ENCODE measurements at places on chromosomes 2 and 18.

DNA sequence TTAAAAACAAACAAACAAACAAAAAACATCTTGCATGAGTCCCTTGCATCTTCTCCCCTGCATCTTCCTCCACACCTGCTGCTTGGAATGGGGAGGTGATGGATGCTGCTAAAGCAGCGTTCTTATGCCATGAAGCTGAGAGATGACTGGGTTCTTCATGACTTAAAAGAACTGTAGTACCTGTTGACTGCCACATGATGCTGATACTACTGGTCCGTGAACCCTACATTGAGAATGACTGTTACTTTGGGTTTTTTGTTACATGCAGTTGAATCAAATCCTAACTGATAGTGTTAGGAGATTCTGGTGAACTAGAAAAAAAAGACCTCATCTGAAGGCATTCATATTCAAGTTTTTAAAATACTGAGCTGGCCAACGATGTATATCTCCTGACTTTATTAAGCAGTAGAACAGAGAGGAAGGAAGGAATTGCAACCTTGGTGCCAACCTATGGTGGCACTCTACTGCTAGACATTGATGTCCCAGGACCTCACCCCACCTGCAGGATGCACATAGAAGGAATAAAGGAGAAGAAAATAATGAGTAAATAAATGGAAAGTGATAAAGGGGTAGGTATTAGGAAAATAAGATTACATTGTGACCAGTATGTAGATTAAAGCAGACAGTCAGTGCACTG, 63.2 kb upstream of the SPAG16 start:
- no peak for DNase-seq

DNA sequence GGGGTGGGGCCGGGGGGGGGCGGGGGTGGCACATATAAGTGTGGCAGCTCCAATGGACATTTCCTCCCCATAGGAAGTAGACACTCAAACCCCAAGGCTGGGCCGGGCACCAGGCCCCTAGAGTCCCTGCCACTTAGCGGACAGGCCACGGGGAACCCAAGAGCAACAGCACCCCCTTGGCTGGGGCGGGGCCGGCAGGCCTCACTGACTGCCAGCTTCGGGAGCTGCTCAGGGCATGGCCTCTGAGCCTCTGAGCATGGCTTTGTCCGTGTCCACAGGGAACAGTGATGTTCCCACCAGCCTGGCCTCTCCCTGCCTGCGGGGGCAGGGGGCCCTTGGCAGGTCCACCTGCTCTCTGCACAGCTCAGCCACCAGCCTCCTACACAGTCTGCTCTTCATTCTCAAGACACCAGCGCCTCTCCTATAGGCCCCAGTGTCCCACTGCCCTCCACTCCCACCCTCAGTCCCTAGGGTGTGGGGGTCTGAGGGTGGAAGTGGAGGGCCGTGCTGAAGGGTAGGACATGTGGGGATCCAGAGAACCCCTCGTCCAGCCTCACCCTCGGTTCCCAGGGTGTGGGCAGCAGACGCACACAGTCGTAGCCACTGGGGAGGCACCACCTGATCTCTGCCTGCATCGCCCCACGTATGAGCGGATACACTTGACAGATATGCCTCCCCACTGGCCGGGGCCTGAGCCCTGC, 106.7 kb downstream of the FAM210A start:
- DNase-seq, result no peak

- DNase-seq, result peak; percentile 50
Measured at GRCh38 chr2:72893594-72894319, 6.5 kb downstream of the SPR start.

- no peak for DNase-seq
Measured at GRCh38 chr2:12304564-12305171, 412.1 kb upstream of the TRIB2 start.

DNA sequence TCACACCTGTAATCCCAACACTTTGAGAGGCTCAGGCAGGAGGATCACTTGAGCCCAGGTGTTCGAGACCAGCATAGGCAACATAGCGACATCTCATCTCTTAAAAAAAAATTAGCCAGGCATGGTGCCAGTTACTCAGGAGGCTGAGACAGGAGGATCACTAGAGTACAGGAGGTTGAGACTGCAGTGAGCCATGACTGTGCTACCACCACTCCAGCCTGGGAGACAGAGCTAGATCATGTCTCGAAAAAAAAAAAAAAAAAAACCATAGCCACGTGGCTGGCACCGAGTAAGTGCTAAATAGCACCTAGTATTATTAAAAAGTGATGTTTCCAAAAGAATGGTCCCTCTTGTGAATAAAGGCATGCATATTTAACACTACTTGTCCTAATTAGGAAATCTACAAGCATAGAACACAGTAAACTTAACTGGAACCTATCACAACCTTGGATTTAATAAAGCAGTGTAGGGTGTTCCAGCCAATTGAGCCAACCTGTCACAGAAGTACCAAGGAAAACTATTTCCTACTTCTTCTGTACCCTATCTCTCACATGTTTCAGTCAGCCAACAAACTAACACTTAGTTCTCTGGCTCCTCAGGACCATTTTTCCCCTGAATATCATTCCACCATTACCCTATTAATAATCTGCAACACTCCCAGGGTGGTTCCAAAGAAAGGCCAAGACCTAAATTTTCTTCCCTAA, 8.8 kb downstream of the RAB1A start:
- no peak for DNase-seq

DNA sequence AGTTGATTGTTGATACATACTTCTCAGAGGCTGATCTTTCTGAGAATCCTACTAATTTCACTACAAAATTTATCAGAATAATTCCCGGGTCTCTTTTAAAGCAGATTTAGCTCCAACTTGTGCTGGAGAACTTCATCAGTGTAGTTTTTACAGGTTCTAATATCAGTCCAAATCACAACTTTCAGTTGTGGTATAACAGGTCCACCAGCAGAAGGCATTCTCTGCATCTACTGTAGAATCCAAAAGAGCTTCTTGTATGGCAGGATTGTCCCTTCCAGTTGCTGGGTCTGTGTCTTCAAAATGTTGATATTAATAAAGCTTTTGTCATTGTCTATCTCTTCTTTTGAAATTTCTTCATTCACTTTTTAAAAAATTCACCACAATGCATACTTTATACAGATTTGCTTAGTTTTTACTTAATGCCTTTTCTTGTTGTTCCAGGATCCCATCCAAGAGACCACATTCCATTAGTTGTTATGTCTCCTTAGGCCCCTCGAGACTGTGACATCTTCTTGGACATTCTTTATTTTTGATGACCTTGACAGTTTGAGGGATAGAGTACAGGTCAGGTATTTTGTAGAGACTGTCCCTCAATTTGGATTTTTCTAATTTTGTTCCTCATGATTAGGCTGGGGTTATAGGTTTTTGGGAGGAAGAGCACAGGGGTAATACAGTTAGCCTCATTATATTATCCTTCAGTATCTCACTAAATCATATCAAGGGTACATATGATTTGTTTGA, 490.5 kb upstream of the MEX3C start:
- no peak for DNase-seq

DNA sequence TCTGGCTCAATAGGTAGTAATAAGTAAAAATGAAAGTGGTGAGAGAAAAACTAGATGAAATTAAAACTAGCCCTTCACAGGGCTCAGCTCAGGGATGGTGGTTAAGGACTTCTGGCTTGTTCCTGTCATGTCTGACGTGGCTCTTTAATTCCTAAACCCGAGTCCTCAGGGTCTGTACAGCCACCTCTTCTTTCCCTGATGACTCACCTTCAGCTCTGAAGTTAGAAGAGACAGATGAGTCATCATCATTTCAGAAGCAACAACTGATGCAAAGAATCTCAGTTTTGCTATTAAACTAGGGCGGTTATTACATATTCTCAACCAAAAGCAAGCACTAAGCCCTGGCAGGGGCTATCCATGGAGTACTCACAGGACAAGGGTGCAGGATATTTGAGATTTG, 24.0 kb upstream of the ITGB6 start:
- DNase-seq, result peak; percentile 50

DNA sequence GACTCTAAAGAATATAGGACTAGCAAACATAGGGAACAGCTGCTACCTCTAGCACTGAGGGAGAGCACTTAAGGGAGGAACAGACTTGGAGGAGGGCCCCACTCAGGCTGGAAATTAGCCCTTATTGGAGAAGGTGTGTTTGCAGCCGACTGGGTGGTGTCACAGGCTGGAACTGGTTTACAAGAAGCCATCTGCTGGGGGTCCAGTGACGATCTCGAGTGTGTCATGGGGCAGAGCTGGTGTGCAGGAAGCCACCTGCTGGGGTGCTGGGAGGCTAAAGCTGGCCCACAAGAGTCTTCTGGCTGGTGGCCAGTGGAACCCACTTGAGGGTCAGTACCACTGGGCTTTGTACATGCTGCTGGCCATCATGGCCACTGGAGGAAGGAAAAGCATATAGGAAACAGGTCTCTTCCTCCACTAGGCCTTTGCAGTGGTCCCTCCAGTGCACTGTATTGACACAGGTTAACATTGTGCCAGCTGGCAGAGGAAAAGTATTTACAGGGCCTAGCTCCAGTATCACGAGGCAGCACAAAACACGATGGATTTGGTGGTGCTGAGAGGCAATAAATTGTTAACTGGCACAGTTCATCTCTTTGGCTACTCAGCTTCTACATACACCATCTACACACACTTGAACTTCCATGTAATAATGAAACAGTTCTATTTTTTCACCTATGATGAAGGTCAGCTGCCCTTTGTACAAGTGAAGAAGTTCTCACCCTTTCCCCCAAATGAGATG, 43.6 kb downstream of the MAP3K20 start:
- DNase-seq, result no peak

DNA sequence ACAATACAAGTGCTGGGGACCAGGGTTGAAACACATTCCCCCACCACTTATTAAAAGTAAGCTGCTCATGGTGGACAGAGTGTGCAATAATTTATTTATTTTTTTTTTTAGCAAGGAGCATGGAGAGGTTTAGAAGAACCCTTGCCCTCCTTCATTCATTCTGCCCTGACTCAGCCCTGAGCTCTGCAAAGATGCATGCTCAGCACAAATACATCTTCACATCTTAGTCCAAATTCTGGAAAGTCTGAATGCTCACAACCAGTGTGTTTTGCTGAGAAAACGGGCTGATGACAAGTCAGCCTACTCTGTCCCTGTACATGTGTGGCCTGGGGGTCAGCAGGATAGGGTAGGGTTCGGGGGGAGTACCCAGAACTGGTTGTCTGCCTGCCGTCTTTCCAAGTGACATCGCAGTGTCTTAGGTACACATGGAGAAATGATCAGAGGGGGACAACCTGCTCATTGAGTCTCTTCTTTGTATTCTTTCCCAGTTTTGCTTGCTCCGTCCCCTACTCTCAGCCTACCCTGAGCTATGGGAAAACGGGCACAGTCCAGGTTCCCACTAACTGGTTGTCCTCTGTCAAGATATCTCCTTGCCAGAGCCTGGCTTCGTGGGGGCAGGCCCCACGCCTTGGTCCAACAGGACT, 76.4 kb downstream of the ADD2 start:
- no peak for DNase-seq

GRCh38 chr2:12300019-12300602, 416.6 kb upstream of the TRIB2 start:
- DNase-seq, result no peak

DNA sequence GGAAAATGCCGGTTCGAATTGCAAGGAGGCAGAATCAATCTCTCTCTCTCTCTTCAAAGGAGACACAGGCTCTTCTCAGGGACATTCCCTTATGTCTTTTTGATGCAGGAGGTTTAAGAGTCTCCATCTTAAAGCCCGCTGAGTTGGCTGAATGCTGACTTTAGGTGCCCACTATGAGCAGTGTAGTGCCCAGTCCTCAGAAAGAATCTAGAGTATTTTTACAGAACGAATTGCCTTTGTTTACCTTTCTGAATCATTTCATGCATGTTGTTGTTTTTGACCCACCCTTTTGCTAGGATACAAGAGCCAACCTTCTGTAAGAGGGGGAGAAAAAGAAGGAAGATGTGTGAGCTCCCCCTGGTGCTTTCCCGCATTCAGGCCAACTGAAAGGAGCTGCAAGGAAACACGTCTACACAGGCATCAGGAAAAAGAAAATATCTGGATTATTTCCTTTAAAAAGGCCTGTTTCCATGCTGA, 193.5 kb upstream of the TCF4 start:
- no peak for DNase-seq

DNA sequence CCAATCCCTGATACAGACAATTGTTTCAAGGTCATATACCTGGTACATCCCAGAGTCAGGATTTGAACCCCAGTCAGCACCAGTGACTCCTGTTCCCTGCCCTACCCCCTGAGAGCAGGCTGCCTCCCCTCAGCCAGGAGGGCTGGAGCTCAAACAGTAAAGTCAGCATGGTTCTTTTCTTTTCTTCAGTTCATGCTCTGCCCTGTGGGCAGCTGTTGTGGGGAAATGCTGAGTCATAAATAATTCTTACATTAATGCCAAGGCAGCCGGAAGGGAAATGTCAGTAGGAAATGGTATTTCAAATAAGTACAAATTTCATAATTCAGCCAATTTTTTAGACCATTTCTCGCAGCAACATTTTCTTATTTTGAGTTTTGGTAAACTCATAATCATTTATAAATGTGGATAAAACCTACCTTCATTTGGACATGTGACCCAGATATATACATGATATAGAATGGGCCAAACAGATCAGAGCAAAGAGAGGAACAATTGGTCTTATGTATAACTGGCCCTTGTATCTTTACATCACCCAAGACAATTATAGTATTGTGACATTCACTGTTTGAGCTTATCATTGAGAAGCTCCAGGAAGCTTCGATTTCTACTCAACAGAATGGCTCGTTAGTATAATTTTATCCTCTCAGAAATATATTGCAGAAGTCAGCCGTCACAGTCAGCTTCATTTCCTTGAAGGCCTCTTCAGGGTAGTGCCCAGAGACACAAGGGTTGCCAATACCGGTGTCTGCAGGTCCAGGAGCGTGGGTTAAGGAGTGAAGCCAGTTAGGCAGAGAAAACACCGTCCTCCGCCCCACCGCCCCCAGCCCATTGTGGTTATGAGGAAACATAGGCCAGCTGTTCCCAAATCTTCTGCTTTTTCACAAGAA, 28.0 kb upstream of the SCYGR1 start:
- no peak for DNase-seq

DNA sequence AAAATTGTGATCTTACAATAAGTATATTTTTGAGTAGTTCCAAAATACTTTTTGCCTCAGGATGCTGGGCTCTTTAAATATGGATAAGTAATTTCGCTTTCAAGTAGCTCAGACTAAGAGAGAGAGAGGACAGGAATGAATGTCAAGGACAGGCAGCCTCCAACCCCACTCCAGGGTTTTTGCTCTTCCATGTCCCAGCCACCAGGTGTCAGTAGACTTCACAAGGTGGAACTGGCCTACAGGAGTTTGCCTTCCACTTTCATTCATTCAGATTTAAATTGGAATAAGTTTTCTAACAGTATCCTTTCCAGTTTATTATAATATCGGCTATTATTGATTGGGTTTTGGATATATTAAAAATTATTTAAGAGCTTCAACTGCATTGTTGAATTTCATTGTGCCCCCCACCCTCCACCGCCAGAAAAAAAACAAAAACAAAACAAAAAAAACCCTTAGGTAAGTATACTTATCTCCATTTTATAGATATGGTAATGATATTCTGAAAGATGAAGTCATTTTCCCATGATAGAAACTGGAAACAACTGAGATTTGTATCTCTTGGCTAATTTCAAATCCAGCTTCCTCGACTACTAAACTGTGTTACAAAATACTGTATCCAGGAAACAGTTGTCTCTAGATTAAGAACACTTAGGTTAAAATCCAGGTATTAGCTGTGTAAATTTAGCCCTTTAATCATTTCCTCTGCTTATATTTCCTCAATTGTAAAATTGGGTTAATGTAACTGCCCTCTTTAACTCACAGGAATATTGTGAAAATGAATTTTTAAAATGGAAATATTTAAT, 793.1 kb downstream of the ERBB4 start:
- peak; percentile 14 for DNase-seq

GRCh38 chr18:36301884-36302283, 4.4 kb downstream of the FHOD3 start:
- DNase-seq, result no peak

- DNase-seq, result no peak
Measured at GRCh38 chr2:26522751-26523171, 44.8 kb upstream of the OTOF start.

- no peak for DNase-seq
Measured at GRCh38 chr2:17851731-17852585, 26.5 kb upstream of the KCNS3 start.
